Kidney (tissue), 22 donors: ENCODE measurements at places on chromosomes 2 and 18.
A peak's percentile ranks its signal among the peaks of the same experiment; 100 is the strongest.

- DNase-seq = no peak
Measured at GRCh38 chr2:61410185-61410584, 60.7 kb downstream of the USP34 start.

GRCh38 chr2:240236217-240237111 is 96.0 kb upstream of the OTOS start:
- DNase-seq = peak; percentile 92

DNA sequence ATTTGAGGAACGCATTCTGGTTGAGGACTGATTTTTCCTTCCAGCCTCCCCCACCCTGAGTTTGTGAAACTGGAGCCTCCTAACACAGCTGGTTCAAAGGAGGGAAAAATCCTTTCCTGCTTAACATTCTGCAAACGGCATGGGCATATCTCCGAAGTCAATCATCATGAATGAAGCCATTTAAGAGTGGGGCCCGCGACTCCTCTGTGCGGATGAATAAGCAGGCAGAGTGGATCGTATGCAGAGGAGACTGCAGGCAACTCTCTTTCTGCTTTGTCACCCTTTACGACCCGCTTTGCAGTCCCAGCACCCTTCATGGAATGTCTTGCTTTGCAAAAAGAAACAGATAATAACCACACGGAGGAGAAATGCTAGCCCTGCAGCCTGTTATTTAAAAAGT is 305.2 kb downstream of the CLIP4 start:
- DNase-seq = no peak

DNA sequence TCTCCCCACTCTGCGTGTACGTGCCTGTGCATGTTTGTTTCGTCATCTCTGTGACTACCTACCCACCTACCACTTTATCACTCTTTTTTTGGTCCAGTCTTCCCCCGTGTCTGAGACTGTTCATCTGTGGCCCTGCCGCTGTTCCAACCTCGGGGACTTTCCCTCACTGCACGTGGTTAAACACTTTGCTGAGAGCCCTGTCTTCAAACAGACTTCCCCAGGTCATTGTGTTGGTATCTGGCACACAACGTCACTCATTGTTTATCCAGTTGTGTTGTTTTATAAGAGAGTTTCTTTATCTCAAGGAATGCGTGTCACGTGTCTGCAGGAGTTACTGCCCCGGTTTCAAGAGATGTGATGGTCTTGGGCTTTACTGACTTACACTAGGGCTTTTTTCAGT is 262.0 kb upstream of the RASGRP3 start:
- DNase-seq = no peak

DNA sequence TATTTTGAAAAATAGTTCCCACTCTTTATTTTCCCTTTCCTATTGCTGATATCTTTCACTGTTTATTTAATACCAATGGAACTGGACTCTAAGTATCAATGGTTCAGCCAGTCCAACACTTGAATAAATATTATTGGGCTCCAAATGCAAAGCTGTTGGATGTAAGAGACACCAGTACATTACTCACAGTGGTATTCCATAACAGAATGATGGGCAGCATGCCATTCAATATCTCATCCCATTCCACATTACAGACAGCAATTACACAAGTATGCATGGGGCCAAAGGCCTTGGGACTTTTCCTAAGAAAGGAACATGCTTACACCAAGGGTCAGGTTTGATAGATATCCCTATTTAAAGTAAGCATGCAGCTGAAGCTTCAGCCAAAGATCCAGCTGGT is 231.9 kb downstream of the RND3 start:
- DNase-seq = no peak

GRCh38 chr18:76994086-76994654 is 138.4 kb downstream of the MBP start:
- DNase-seq = peak; percentile 72

DNA sequence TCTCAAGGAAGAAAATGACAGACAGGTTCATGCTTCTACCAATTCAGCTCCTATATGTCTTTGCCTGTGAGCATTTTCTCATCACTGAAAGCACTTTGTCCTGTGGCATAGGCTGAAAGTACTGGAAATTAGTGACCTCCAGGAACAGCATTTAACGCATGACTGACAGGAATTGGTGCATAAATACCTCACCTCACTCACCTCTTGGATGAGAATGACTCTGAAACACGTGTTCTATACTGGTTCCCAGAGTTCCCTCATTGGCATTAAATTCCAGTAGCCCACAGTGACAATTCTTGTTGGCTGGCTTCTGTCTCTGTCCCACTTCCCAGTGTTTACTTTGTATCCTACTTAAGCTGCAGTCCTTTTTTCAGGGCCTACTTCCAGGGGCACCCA is 83.4 kb upstream of the MAPRE2 start:
- no peak for DNase-seq

DNA sequence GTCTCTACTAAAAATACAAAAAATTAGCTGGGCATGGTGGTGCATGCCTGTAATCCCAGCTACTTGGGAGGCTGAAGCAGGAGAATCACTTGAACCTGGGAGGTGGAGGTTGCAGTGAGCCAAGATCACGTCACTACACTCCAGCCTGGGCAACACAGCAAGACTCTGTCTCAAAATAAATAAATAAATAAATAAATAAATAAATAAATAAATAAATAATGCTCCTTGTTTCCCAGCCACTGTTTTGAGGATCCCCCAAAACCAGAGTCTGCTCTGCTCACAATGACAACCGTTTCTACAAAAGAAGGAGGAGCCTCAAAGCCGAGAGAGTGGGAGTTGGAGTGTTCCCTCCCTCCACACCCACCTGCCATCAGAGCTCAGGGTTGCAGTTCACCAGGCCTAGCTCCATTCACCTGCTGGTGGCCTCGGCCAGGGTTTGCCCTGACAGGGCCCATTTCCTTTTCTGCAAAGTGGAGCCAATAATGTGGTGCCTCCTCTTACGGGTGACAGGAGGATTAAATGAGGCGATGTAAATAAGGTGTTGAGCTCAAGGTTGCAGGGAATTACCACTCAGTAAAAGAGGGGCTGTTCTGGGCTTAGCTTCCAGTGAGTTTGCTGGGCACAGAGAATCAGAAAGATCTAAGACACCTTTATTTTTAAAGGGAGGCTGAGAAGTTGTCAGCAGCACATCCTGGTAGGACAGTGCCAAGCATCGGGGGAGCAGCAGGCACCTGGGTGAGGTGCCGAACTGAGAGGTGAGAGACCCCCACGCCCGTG is 25.5 kb downstream of the CRACDL start:
- no peak for DNase-seq

- DNase-seq = no peak
Measured at GRCh38 chr2:62884514-62884913, 166.1 kb upstream of the OTX1 start.

- no peak for DNase-seq
Measured at GRCh38 chr2:137508739-137509384, 455.4 kb upstream of the HNMT start.

GRCh38 chr2:219027511-219028055 is 13.7 kb downstream of the CFAP65 start:
- no peak for DNase-seq

DNA sequence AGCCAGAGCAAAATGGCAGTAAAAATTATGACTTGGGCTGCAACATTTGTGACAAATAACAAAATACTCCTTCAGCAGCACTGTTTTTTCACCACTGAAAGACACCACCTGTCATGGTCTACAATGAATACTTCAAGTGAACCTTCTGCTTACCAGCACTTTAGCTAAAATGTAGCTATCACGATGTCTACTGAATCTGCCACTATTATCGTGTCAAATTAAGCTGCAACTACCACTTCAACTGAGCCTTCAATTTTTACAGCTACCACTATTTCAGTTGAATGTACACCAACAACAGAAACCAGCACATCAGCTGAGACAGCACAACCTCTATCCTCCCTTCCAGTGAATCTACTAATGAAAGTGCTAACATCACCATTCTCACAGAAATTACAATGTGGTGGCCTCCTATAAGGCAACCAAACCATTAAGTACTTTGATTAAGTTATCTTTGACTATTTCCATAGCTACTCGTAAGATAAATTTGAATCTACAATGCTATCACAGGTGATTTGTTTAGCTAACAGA is 10.8 kb upstream of the DYNAP start:
- no peak for DNase-seq

GRCh38 chr2:25444608-25445270 is 103.0 kb upstream of the DNMT3A start:
- no peak for DNase-seq

GRCh38 chr2:16055848-16056580 is 115.7 kb downstream of the MYCN start:
- DNase-seq = peak; percentile 27

GRCh38 chr18:49362431-49362830 is 98.0 kb downstream of the DYM start:
- no peak for DNase-seq

GRCh38 chr18:32261003-32261402 is 71.2 kb downstream of the MEP1B start:
- no peak for DNase-seq

DNA sequence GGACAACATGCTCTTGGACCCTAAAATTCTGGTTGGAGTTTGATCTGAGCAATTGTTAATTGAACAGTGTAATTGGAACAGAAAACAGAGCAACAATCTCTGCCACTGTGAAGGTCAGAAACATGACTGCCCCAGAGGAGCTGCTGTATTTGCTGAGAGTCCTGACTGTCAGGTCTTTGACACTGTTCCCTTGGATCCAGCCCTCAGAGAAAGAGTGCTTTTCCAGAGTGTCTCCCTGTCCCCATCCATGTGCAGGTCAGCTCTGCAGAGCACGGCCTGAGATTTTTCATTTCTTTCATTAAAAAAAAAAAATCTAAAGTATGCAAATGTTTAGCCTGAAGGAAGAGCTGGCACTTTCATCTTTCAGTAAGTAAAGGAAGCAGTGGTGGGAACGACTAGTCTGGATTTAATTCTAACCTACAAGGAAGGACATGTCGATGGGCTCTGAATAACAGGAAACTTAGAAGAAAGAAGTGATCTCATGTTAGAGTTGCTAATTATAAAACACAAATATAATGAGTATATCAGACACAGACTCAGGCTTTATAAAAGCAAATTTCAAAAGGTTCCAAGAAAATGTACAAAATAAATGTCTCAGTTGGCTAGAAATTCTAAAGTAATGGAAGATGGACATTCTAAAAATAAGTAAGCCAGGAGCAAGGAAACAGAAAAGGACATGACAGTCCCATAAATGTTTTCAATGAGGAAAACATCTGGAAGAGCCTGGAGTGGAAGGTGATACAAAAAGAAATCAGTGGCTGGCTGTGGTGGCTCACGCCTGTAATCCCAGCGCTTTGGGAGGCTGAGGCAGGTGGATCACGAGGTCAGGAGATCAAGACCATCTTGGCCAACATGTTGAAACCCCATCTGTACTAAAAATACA is 876.5 kb downstream of the EPHA4 start:
- DNase-seq = no peak

- DNase-seq = no peak
Measured at GRCh38 chr2:220562375-220563140, 935.1 kb downstream of the SLC4A3 start.

- DNase-seq = no peak
Measured at GRCh38 chr18:63182310-63182772, 137.2 kb downstream of the BCL2 start.

GRCh38 chr18:40559556-40559955 is 1395.5 kb upstream of the PIK3C3 start:
- no peak for DNase-seq

DNA sequence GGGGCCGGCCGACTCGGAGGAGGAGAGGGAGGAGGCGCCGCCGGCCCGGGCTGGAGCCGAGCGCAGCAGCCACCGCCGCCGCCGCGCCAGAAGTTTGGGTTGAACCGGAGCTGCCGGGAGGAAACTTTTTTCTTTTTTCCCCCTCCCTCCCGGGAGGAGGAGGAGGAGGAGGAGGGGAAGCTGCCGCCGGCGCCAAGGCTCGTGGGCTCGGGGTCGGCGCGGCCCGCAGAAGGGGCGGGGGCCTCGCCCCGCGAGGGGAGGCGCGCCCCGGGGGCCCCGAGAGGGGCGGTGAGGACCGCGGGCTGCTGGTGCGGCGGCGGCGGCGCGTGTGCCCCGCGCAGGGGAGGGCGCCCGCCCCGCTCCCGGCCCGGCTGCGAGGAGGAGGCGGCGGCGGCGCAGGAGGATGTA is 316 bp downstream of the CRIM1 start:
- DNase-seq = no peak

DNA sequence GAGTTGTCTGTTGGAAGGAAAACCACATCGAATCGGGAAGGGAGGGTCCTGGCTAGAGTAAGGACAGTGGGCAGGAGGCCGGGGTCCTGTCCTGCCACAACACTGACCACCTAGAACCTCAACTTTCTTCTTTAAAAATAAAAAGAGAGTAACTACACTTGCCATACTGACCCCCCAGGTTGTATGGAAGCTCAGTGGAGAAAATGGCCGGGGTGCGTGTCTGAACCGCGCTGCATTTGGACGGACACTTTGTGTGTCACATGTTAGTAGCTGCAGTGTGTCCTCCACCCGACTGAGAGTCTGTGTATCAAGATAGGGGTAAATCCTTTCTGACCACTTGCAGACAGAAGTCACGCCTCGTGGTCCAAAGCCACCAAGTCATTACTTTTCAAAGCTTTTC is 87.0 kb downstream of the GBX2 start:
- DNase-seq = no peak

- DNase-seq = no peak
Measured at GRCh38 chr2:189858291-189858690, 74.0 kb downstream of the PMS1 start.

DNA sequence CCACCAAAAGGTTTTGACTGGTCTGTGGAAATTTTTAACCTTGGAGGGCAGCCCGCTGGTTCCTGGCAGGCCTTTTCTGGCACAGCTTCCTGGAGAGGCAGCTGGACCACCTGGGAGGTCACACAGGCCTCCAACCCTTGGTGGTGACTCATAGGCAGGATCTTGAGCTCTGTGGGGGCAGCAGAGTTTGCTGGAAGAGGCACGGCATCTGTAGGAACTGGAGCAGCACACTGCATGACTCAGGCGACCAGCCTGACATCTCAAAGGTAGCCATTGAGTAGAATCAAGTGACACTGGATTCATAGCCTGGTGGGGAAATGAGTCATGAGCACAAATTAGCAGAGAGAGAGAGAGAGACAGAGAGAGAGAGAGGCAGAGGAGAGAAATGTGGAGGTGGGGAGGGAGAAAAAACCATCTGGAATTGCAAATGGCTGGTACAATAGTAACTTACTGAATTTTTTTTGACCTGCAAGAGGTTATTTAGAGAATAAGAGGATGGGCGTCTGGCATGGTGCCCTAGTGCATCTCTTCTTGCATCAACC is 57.4 kb downstream of the TRPM8 start:
- DNase-seq = peak; percentile 96

GRCh38 chr2:65937379-65938160 is 497.4 kb upstream of the MEIS1 start:
- no peak for DNase-seq

DNA sequence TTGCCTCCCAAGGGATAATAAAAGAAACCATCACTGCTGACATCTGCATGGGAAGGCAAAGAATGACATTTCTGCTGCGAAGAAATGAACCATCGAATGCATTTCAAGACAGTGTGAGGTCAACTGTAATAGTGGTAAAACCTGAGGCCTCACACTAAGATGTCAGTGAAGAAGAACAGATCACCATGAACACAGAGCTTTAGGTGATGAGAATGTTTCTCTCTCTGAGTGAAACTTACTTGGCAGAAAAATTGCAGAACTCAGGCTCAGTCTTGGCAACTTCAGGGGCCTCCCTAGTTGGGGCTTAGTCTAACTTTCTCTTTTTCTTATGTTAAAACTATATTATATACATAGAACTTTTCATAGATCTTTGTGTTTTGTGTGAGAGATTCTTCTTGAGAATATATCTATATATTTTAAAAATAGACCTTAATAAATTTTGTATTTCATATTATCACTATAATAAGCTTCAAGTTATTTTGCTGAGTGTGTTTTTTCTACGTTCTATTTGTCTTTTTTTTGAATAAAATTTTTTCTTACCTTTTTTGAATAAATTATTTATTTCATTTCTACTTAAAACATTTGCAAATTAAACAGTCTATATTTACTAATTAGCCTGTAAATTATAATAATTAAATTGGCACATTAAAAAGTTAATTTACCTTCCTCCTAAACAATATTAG is 427.5 kb upstream of the TRIB2 start:
- no peak for DNase-seq
